ENCODE measurements at places on chromosomes 11 and 22.

DNA sequence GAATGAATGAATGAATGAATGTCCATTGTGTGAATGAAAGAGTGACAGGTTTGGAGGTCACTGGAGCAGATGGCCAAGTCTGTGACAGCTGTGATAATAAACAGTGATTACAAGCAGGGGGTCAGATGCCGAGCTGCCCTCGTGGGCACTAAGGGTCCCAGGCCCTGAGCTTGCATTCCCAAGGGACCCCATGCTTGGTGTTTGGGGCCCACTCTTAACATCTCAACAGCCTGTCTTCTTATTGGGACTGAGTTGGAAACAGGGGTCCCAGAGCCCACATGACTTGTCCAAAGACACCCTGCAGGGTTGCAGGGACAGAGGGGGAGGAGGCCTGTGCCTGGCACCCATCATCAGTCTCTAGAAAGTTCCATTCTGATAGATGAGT is 12.0 kb upstream of the ANO1 start:
- peak; percentile 10 for DNase-seq

DNA sequence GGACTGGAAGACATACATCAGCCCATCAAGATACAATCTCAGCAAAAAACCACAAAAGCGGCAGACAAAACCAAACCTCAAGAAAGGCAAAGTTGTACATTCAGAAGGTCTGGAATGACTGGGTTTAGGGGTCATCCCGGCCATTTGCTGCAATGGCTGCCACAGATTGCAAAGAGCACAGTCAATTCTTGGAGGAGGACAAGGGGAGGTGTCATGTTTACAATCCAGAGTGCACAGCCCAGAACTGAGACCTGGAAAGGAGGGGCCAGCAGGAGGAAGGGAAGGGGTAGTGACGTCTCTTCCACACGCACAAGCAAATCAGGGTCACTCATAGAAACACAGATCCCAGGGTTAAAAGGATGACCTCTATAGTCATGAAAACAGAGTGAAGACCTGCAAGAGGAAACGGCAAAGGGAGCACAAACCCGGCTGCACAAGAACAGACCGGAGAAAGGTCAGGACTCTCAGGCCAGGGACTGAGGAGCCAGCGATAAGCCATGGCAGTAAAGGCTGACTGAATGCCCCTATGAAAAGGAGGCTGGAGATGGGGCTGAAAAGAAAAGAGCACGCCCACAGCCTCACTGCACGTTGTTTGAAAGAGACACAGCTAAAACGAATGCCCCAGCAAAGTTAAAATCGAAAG is 18.2 kb upstream of the MUC5AC start:
- no peak for DNase-seq

GRCh38 chr11:39932966-39933365 is 1526.5 kb downstream of the LRRC4C start:
- DNase-seq = no peak

DNA sequence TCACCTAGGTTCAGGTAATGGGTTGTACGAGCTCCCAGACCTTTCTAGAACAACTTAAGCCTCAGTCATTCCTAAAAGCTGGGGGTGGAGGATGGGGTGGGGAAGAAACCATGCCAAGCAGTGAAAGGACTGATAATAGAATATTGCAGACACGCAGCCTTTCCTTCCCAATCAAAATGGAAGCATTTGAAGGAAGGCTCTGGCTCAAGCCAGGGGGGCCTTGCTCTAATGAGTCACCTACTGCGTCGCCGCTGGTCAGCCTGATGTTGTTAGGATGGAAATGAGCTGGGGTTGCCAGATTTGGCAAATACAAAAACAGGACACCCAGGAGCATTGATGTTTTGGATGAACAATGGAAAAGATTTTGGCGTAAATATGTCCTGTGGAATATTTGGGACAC is 6.2 kb downstream of the SYT12 start:
- DNase-seq = no peak

DNA sequence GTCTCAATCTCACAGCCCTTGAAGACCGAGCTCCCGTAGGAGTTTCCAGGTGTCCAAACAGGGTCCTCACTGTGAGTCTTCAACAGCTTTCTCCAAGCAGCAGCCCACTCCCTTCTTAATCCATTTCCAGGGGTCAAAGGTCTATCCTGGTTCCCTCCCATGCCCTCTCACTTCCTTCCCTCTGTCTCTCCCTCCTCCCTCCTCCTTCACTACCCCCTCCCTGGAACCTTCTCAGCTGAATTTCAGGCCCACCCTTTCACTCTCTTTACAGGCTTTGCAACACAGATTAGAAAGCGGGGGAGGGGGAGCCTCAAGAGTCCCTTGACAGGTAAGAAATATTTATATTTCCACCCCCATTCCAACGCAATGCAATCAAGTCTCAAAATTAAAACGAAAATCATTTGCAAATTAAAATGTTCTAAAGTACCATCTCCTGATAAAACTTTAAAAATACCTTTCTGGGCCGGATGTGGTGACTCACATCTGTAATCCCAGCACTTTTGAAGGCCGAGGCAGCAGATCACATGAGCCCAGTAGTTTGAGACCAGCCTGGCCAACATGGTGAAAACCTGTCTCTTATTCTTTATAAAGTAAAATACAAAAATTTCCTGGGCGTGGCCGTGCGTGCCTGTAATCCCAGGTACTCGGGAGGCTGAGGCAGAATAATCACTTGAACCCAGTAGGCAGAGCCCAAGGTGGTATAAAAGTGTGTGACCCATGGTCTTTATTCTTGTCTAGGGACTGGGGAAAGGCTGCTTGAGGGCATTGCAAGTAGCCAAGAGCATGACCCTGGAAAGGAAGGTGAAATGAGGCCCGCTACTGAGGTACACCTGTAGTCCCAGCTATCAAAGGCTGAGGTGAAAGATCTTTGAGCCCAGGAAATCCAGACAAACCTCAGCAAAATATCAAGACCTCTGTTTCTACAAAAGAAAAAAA is 865 bp upstream of the ZNF280A start:
- no peak for DNase-seq

DNA sequence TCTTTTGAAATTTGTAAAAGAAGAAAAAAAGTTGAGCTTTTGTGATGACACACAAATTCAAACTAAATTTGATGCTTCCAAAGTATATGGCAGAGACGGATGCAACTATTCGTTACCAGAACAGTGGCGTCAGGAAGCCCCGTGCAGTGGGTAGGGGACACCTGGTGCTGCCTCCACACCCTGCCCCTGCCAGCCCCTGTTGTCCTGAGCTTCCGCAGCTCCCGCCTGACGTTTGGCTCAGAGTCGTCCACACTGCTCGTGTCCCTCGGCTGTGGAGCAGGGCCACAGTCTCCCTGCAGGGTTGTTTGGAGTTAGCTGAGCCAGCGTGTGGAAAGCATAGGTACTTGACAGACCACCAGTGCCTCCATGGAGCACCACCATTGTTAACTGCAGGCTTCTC is 86.3 kb downstream of the ATXN10 start:
- DNase-seq = no peak

DNA sequence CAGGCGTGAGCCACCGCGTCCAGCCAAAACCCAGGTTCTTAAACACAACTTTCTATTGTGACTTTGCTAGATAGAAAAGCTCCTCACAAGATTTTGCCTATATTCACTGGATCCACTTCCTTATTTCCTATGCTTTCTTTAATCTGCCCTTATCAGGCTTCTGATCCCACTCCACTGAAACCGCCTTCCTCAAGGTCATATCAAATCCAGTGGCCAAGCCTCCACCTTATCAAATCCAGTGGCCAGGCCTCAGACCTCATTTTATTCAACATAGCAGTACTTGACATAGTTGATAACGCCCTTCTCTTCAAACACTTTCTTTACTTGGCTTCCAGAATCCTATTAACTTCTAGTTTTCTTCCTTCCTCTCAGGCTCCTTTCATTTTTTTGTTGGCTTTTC is 29.5 kb downstream of the DIXDC1 start:
- no peak for DNase-seq

DNA sequence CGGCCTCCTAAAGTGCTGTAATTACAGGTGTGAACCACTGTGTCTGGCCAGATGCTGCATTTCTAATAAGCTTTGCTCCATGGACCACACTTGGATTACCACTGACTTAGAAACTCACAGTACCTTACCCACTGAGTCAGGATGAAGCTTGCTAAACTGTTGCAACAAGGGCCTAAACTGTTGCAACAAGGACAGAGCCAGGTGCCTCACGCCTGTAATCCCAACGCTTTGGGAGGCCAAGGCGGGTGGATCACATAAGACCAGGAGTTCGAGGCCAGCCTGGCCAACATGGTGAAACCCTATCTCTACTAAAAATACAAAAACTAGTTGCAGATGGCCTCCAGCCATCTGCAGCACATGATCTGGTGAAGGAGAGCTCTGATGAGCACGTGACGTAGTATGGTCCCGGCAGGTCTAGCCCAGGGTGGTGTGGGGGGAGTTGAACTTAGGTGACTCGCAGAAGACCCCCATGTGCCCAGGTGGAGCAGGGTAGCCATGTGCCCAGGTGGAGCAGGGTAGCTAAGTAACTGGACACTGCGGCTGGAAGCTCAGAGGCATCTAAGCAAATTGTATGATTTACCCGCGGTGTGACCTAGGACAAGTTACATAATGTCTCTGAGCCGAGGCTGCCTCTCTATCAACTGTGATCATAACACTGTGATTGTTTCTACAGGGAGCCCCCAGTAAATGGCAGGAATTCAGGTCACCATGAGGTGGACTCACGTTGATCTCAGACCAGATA is 8.4 kb downstream of the SLC25A45 start:
- DNase-seq = no peak
